ENCODE measurements at places on chromosomes 5 and 9.

GRCh38 chr5:144247131-144247530, 76.5 kb downstream of the KCTD16 start:
- peak; percentile 8 for DNase-seq

- DNase-seq = no peak
Observed at GRCh38 chr5:15682122-15682521, 182.1 kb downstream of the FBXL7 start.

DNA sequence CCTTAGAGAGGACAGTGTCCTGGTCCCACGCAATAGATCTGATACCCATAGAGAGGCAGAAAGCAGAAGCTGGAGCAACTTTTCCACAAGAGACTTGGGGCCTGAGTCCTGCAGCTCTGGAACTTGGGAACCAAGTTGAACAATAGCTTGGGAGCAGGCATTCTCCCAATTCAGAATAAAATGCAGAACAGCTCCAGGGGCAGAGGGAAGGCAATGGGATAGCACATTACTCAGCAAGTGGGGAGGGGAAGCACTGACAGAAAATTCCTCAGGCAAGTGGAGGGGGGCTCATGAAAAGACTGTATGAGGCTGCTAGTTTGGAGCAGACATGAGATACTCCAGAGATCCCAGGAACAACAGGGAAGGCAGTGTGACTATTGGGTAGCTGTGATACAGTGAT, 513.6 kb downstream of the HINT1 start:
- DNase-seq = no peak

GRCh38 chr9:72485821-72486593, 35.4 kb upstream of the TMC1 start:
- DNase-seq = no peak

GRCh38 chr5:147935032-147935431, 28.7 kb upstream of the C5orf46 start:
- DNase-seq = peak; percentile 35

- DNase-seq = no peak
Observed at GRCh38 chr9:95981761-95982390, 106.4 kb downstream of the ERCC6L2 start.

- DNase-seq = no peak
Observed at GRCh38 chr5:7970816-7971215, 101.9 kb downstream of the MTRR start.

- DNase-seq = no peak
Observed at GRCh38 chr5:116486588-116486987, 88.0 kb downstream of the SEMA6A start.

DNA sequence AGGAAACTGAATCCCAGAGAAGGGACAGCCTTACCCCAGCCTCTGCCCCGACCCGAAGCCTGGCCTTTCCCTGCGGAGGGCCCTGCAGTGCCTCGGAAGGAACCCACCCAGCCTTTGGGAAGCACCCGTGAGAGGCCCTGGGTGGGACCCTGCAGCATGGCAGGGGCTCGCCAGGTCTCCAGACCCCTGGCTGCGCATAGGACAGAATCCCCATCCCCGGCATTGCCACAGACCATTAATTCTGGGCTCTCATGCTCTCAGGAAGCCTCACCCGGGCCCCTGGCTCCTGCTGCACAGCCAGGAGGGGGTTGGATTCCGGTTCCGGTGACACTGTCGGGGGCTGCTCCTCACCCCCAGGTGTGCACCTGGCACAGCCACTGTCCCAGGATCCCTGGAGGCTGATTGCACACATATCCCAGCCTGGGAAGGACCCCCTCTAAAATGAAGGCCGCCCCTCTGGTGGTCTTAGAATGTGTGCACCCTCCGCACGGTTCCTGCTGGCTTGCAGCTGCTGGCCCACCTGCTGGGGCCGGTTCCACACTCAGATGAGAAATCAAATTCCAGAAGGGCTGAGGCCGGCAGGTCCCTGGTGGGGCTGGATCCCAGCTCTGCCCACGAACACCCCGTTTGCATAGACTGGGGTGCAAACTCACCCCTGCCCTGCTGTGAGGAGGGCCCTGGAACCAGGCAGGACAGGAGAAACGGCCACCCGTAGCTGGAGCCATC, 4.7 kb downstream of the EGFL7 start:
- DNase-seq = no peak

- DNase-seq = no peak
Observed at GRCh38 chr9:100447041-100447440, 20.1 kb downstream of the MSANTD3 start.

DNA sequence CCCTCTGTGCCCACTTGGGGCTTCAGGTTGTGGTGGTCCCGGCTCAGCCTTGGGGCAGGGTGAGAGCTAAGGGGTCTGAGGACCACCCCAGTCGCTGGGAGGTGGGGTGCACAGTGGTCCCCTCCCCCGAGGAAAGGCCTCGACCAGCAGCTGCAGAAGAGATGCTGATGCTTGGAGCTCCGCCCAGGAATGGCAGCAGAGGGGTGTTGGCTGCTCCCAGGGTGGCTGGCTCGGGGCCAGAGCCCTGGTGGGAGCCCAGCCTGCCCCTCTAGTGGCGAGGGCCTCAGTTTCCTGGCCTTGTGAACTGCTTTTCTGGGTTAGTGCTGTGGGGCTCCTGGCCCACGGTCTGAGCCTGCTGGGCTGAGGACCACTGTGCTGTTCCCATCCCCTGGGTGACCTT, 1.2 kb downstream of the DIPK1B start:
- DNase-seq = no peak

DNA sequence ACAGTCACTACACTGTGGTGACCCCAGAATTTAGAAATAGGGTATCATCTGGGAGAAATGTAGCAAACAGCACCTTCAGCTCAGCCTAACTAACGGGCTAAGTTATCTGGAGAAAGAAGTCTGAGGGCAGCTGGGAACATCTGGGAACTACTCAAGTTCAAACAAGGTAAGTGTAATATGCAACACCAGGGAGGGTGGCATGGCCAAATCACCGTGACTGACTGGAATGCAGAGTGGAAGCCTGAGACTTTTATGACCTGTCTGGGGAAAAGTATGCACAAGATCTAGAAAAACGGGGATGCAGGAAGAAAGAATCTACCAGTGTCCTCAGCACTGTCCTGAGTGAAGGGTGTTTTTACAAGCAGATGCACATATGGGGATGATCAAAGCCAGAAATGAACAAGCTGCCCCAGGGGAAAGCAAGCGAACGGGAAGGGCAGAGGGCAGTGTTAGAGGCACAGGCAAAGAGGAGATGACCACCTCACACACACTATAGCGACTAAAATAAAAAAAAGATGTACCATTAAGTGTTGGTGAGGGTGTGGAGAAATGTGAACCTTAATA, 59.9 kb downstream of the SERINC5 start:
- DNase-seq = peak; percentile 35

GRCh38 chr9:95104980-95105379, 212.5 kb downstream of the FANCC start:
- DNase-seq = no peak

DNA sequence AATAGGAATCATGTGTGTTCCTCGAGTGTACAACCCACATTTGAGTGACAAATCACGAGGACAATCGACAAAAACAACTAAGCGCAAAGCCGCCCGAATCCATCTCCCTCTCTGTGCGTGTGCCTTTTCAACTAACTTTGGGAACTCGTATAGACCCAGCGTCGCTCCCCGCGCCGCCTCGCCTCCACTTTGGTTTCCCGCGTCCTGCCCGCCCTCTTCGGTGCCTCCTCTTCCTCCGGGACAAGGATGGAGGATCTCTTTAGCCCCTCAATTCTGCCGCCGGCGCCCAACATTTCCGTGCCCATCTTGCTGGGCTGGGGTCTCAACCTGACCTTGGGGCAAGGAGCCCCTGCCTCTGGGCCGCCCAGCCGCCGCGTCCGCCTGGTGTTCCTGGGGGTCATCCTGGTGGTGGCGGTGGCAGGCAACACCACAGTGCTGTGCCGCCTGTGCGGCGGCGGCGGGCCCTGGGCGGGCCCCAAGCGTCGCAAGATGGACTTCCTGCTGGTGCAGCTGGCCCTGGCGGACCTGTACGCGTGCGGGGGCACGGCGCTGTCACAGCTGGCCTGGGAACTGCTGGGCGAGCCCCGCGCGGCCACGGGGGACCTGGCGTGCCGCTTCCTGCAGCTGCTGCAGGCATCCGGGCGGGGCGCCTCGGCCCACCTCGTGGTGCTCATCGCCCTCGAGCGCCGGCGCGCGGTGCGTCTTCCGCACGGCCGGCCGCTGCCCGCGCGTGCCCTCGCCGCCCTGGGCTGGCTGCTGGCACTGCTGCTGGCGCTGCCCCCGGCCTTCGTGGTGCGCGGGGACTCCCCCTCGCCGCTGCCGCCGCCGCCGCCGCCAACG, at the start of gene GPR150:
GPR150 (plus strand) TSS at position 58 of the 840 bp plus-strand sequence; CDS start at position 247, 189 bp downstream.
- DNase-seq = peak; percentile 71

- no peak for DNase-seq
Observed at GRCh38 chr9:128940946-128941755, 6.3 kb downstream of the DOLK start.

GRCh38 chr9:123942542-123942941, 12.6 kb upstream of the DENND1A start:
- DNase-seq = no peak

DNA sequence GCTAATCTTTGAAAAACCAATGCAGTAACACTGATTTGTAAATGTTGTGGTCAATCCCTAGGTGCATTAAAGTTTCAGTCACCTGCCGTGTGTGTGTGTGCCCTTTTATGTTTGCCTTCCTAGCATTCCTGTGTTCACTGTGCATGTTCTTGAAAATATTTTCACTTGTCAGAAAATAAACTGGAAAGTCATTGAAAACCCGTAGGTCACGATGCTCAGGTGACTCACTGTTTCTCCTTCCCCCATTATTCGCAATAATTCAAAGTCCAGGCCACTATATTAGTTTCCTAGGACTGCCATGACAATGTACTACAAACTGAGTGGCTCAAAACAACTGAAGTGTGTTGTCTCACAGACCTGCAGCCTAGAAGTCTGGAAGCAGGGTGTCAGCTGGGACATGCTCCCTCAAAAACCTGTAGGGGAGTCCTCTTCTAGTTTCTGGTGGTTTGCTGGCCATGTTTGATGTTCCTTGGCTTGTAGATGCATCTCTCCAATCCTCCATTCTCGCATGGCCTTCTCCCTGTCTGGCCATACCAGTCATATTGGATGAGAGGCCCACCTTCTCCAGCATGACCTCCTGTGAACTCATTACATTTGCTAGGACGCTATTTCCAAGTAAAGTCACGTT, 29.3 kb downstream of the MARVELD2 start:
- peak; percentile 72 for DNase-seq

GRCh38 chr9:93898026-93898425, 57.1 kb downstream of the BARX1 start:
- DNase-seq = no peak

- no peak for DNase-seq
Observed at GRCh38 chr9:126517833-126518356, 95.8 kb upstream of the LMX1B start.

- DNase-seq = no peak
Observed at GRCh38 chr5:155978850-155979249, 348.1 kb upstream of the SGCD start.

GRCh38 chr9:117120061-117120460, 294.8 kb downstream of the ASTN2 start:
- peak; percentile 24 for DNase-seq

- DNase-seq = no peak
Observed at GRCh38 chr9:133207540-133208170, 1.4 kb downstream of the OBP2B start.

DNA sequence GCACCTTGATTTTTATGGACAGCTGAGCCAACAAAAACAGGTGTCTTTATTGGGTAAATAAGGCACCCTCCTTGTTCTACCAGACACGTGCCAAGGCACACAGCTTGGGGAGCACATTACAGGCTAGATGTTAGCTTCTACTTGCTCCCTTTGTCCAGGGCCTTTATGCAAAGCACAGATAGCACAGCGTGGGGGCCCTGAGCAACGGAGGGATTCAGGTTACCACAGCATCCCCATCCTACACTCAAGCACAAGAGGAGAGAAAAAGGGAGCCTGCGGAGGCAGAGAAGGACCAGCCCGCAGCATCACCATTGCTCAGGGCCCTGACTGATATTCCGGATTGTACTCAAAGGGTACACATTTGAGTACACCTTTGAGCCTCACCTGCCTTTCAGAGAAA, 181.7 kb upstream of the KIF2A start:
- no peak for DNase-seq

DNA sequence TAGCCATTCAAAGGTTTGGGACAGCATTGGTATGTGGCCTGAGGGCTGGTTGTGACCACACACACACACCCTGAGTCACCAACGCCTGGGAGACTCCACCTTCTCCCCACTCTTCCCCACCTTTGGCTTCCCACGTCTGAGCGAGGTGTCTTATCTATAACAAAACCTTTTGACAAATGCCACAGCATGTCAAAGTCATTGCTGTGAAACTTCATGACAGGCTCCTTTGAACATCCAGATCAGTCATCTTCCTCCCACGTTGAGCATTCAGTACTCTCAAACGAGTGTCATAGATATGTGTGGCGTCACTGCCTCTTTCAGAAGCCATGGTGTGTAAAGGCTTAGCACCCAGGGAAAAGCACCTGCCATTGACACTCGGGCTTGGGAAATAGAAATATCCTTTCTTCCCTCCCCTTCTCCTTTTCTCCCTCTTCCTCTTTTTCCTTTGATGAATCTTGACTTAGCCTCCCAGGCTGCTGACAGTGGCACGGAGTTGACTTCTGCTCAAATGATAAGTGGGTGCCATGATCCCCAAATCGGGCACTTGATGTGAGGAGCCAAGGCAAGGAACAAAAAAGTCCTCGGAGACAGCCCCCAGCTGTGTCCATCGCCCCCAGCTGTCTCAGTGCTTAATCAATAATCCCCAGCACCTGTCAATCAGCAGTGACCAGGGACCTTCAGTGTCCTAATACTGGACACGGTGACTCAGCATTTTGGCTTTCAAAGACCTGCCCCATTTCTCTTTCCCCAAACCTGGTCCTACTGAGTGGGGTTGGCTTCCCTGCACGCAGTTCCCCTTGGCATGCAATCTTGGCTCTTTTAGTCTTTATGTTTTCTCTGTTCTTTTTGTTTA, 114.8 kb downstream of the FGF18 start:
- peak; percentile 78 for DNase-seq

GRCh38 chr9:77424993-77425392, 223.1 kb downstream of the GNA14 start:
- no peak for DNase-seq

- peak; percentile 100 for DNase-seq
Observed at GRCh38 chr5:68433923-68434879, 218.6 kb downstream of the PIK3R1 start.

DNA sequence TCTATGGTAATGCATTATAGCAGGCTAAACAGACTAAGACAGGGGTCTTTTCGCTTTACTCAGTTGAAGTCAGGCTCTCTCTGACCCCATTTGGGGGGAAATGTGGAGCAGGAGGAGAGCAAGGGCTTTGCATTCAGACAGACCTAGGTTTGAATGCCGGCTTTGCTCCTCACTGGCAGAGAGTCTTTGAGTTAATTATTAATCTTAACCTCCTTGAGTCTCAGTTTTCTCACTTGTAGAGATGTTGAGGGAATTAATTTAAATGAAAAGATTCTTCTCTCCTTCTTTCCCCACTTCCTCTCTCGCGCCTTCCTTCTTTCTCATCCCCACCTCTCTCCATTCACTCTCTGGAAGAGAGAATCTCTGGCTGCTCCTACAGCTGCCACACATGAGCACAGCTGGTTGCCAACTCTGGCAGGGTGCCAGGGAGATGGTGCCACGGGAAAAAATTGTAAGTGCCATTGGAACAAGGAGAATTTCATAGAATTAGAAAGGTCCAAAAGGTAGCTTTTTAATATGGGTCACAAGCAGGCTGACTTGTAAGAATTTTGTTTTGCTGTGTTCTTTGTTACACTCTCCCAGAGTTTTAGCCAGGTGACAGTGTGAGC, 25.2 kb upstream of the GLRA1 start:
- no peak for DNase-seq

Data from trophoblast cell (in vitro differentiated cells and primary cell).